ENCODE measurements at places on chromosomes 3 and 15.

- no peak for DNase-seq
Observed at GRCh38 chr3:9689757-9690156, 13.9 kb upstream of the CPNE9 start.

DNA sequence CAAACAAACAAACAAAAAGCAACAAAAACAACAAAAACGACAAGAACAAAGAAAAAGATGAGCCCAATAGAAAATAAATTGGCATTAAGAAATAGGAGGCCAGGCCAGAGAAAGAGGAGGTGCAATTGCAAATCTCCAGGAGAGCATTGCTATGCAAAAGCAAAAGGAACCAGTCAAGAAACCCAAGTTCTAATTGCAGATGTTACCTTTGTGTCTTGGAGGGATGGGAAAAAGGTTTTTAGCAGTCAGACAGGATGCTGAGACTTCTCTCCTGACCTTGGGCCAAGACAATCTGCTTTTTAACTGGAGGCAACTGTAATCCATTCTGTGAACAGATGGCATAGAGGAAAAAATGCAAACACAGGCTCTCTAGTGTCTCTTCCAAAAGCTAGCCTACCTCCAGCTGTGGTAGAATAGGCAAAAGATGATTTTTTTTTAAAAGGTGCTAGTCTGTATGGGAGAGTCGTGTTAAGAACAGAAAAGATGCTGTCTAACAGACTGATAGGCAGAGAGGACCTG, 56.4 kb downstream of the LSAMP start:
- no peak for DNase-seq

DNA sequence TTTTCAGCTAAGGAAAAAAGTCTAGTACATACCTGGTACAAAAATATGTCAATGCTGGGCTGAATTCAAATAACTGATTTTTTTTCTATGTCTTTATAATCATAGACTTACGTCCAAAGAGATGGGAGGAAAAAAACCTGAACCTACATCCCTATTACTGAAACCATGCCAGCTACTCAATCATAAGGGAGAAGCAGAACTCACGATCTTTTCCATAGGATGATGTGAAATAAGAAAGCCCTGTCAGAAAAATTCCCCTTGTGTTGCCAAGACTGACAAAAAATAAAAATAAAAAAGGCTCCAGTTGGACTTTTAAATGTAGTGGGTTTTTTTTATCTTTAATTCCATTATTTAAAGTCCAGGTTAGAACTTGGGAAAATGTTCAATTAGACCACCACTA, 3.3 kb downstream of the MSL2 start:
- DNase-seq, result peak; percentile 51

GRCh38 chr3:9732740-9733115, 1.2 kb downstream of the BRPF1 start:
- DNase-seq, result peak; percentile 40

DNA sequence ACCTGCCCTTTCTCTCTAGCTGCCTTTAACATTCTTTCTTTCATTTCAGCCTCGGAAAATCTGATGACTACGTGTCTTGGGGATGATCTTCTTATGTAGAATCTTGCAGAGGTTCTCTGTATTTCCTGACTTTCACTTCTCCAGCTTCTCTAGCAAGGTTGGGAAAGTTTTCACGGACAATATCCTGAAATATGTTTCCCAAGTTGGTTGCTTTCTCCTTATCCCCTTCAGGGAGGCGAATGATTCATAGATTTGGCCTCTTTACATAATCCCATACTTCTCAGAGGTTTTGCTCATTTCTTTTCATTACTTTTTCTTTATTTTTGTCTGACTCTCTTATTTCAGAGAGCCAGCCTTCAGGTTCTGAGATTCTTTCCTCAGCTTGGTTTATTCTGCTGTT, 62.1 kb upstream of the CCDC54 start:
- DNase-seq, result peak; percentile 42

DNA sequence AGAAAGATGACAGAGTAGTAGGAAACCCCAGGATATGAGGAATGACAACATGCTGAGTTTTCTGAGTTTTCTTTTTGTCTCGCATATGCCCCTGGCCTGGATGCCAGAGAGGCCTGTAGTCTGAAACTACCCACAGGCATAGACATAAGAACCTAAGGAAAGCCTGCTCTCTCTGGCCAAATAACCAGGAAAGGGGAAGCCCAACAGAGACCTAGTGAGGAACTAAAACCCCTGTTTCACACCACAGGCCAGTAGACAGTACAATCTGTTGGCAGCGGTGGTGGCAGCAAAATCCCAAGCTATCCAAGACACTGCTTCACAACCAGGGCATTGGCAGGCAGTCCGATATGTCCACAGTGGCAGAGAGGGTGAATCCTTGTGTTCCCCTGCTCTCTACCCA, 55.0 kb upstream of the DCP1A start:
- no peak for DNase-seq

- DNase-seq, result no peak
Observed at GRCh38 chr3:105611304-105612192, 244.8 kb downstream of the ALCAM start.

- DNase-seq, result no peak
Observed at GRCh38 chr15:96535148-96535547, 204.6 kb downstream of the NR2F2 start.

DNA sequence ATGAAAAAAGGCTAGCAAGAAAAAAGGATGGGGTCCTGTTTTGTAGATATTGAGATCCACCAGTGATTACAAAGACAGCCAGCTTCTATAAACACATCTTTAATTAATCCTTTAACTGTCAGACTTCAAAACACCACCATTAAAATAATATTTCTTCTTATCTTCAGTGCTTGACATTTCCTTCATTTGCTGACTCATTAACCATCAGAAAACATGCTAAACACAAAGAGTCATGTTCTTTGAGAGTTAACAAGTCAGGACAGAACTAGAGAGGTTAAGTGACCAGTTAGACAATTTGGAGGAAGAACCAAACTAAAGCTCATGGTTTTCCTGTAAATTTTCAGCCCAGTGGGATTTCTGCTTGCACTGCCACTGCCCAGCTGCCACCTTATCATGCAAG, 111.4 kb downstream of the MEIS2 start:
- no peak for DNase-seq

GRCh38 chr15:48681353-48681752, 35.8 kb upstream of the FBN1 start:
- peak; percentile 56 for DNase-seq

DNA sequence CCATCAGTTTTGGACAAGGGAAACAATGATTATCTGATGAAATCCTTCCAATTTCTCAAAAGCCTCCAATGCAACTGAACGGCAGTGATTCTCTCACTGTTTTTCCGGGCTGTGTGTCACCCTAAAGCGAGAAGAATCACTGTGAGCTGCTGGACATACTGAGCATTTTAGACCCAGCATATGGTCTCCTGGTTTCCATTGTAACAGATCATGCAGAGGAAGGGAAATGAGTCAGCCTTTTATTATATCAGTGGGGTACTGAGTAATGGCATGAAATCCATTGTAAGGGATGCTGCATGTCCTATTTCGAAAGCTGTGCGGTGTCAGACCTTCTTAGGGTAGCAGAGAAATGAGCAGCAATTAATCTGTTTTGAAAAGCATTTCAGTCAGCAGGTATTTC, 287.1 kb downstream of the IL5RA start:
- no peak for DNase-seq

GRCh38 chr15:90957031-90957790, 2.5 kb downstream of the RCCD1 start:
- DNase-seq, result peak; percentile 59

DNA sequence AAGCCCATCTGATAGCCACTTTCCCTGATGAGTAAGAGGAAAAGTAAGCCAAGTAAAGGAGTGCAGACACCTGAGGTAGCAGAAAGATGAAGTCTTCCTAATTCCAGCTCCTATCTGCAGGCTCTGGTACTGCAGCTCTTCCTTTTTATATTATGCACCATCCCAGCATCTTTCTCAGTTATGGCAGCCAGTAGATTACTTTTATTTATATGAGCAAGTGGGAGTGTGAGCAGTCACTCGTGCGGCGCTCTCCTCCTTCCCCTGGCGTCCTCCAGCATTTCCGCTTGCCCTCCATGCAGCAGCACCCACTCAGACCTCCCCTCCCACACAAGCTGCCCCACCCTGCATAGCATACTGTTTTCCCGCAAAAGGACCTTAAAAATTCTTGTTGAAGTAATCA, 465.9 kb upstream of the DPPA4 start:
- peak; percentile 8 for DNase-seq

DNA sequence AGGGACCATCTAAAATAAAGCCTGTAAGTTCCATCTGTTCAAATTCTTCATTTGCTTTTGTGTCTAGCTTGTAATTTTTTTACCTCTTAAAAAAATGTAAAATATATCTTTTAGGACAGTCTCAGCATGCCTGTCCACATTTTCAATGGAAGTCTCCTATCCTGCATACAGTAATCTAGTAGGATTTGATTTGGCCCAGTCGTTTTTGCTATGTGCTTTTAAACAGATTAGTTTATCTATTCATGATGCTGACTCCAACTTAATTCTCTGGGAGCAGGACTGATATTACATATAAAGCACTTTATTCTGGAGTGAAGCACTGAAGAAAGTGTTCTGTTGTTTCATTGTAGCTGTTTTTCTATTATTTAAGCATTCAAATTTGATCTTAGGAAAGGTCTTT, 38.9 kb upstream of the CFAP20DC start:
- no peak for DNase-seq

All from adipocyte (in vitro differentiated cells).